Renal cortex interstitium (tissue), 15 donors: ENCODE measurements at places on chromosomes 11 and 22.

DNA sequence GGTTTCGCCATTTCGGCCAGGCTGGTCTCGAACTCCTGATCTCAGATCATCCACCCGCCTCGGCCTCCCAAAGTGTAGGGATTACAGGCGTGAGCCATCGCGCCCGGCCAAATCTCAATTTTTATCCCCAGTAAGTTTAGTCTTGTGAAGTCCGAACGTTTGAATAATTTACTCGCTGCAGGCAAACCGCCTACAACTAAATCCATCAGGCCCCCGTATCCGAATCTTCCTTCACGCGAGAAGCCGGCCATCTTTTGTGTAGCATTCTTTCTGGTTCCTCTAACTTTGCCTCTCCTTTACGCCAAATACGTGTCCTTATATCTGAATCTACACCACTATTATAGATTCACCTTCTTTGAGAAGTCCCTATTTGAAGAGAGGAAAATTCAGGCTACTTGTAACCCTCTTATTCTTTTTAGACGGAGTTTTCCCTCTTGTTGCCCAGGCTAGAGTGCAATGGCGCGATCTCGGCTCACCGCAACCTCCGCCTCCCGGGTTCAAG lies 581 bp upstream of the EIF3L start:
- DNase-seq, result no peak

- DNase-seq, result no peak
Measured at GRCh38 chr22:19086417-19086816, 35.8 kb downstream of the DGCR2 start.

DNA sequence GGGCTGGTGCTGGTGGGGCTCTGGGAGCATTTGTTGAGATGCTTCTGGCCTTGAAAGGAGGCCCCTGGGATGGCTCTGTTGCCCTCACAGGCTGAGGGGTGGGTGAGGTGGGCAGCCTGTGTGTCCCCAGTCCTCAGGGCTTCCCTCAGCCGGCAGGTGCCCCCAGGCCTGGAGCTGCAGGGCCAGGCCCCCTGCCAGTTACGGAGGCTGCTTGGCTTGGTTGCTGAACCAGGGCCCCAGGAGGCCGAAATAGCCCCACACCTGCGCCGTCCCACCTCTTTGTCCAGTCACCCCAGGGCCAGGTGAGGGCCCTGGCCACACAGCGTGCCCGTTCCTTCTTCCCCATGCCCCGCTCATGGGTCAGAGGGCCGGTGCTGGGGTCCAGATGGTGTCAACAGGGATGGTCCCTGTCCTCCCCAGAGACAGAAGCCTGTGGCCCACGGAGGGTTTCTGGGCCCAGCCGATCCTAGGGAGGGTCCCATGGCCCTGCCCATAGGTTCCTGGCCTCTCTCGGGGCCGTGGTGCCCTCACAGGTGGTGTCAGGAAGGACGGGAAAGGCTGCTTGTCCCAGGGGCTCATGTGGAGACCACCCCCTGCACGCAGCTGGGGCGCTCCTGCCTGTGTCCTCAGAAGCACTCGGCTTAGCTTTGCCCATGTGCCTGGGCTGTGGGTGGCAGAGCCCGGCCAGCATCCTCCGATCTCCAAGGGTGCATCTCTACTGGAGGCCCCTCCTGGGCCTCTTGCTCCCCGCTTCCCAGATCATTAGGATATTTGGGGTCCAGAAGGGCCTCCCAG lies 9.2 kb upstream of the TSSC4 start:
- DNase-seq, result no peak

DNA sequence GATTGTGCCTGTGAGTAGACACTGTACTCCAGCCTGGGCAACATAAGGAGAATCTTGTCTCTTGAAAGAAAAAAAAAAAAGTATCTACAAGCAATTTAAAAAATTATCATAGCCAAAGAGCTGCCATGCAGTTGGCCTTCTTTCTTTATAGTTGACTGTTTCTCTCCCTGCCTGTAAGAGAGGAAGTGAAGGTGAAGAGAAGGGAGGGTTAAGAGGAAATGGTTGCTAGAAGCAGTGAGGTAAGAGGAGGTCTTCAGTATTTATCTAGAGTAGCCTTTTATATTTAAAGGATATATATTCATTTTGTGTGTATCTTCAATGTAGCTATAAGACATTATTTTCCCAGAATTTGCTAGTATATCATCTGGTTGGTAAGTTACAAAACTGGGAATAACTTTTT lies 217.9 kb downstream of the TMEM135 start:
- no peak for DNase-seq

- no peak for DNase-seq
Measured at GRCh38 chr11:75142714-75143419, 8.0 kb upstream of the SLCO2B1 start.

DNA sequence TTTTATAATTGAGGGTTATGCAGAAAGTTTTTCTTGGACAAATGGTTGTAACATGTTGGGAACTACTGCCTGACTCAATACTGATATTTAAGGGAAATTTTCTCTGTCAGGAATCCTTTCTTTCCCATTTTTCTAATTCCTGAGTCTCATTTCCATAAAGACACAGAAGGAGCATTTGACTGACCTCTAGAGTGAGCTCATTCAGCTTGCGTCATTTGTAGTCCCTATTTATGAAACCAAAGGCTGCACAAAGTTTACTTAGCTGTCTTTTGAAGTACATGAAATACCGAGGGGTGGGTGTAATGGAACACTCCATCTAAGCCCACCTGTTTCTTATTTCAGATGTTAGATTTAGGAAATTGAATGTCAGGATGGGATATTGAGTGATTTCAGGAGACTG lies 359.5 kb upstream of the C11orf87 start:
- DNase-seq, result no peak

GRCh38 chr11:64875369-64876228 lies 2.8 kb downstream of the EHD1 start:
- no peak for DNase-seq
